Bronchus fibroblast of lung (primary cell): ENCODE measurements at places on chromosomes 7 and 10. TPM values are rescaled to one million over a fixed set of nuclear protein-coding genes. Genes with fewer than 3 reads are reported as not detected.

CTAGE6 gene
- total RNA-seq: not detected in 2 replicates

OPN1SW gene
- total RNA-seq: not detected in 2 replicates

SORCS3 gene
- not detected in 2 replicates for total RNA-seq

CD36 gene
- 0.15 TPM in 1 of 2 replicates, not detected in the other for total RNA-seq

PAPSS2 gene
- total RNA-seq: 39.5 and 41.7 TPM in 2 replicates

SPAM1 gene
- total RNA-seq: not detected in 2 replicates

IRF5 gene
- 0.34 and 0.45 TPM in 2 replicates for total RNA-seq

LRRN3 gene
- 0.59 and 0.84 TPM in 2 replicates for total RNA-seq

MSMB gene
- not detected in 2 replicates for total RNA-seq

ITIH5 gene
- total RNA-seq: 0.15 and 0.67 TPM in 2 replicates

FAM204A gene
- total RNA-seq: 26.9 and 43.7 TPM in 2 replicates

LRRC17 gene
- 75.3 and 76.6 TPM in 2 replicates for total RNA-seq

RARRES2 gene
- 9.5 and 11.9 TPM in 2 replicates for total RNA-seq

ZNF503 gene
- total RNA-seq: 13.4 and 17.0 TPM in 2 replicates

SEM1 gene
- total RNA-seq: 18.7 and 22.4 TPM in 2 replicates

WNT2 gene
- 1.0 and 1.3 TPM in 2 replicates for total RNA-seq

AGAP3 gene
- total RNA-seq: 29.9 and 33.4 TPM in 2 replicates

ZCCHC24 gene
- 24.7 and 27.2 TPM in 2 replicates for total RNA-seq
